ENCODE measurements at places on chromosomes 5 and 9.

- DNase-seq: no peak
These were observed 48.0 kb downstream of the SARDH start for GRCh38 chr9:133690081-133690561.

- DNase-seq: no peak
These were observed 2.3 kb downstream of the RALGPS1 start for GRCh38 chr9:126916909-126917308.

GRCh38 chr5:122031836-122032235 lies 46.2 kb downstream of the LOX start:
- no peak for DNase-seq

- DNase-seq: no peak
These were observed 27.1 kb downstream of the ZDHHC11B start for GRCh38 chr5:757346-757930.

DNA sequence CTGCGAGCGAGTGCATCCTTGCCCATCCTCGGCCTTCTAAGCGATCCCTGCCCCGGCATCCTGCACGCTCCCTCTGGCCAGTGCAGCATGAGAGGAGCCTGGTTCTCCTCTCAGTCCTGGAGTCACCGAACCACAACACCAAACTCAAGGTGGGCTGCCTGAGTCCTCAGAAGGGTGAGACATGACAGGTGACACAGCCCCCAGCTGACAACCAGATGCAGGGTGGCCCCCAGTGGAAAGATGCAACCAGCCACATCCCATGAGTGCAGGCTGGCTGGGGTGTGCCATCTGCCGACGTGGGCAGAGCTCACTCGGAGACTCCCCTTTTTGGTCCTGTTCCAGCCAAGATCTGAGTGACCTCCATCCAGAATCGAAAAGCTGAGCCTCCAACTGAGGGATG lies 58.4 kb downstream of the COL23A1 start:
- no peak for DNase-seq

- DNase-seq: no peak
These were observed 588.2 kb upstream of the FTMT start for GRCh38 chr5:121263456-121263855.

- DNase-seq: no peak
These were observed 39.4 kb downstream of the RUSC2 start for GRCh38 chr9:35529161-35529823.

DNA sequence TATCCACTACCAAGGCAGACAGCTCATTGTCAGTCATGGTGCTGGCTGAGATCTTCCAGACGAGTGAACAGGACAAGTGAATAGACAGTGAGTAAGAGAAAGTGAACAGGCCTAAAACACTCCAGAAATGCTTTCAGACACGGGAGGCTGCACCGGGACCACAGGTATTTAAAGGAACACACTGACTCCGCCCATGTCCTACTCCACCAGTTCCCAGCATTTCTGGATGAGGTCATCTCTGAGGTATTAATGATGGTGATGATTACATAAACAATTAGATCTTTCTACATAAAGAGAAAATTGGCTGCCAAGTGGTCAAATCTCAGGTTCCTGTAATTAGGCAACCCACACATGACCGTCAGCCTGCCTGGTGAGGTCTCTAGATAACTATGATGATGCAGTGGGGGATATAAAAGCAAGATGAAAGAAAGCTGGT lies at the start of gene ACTBL2:
Gene ACTBL2 (minus strand): TSS at position 141 of the 436 bp plus-strand sequence. CDS start 104 bp downstream, at position 37.
- DNase-seq: no peak

DNA sequence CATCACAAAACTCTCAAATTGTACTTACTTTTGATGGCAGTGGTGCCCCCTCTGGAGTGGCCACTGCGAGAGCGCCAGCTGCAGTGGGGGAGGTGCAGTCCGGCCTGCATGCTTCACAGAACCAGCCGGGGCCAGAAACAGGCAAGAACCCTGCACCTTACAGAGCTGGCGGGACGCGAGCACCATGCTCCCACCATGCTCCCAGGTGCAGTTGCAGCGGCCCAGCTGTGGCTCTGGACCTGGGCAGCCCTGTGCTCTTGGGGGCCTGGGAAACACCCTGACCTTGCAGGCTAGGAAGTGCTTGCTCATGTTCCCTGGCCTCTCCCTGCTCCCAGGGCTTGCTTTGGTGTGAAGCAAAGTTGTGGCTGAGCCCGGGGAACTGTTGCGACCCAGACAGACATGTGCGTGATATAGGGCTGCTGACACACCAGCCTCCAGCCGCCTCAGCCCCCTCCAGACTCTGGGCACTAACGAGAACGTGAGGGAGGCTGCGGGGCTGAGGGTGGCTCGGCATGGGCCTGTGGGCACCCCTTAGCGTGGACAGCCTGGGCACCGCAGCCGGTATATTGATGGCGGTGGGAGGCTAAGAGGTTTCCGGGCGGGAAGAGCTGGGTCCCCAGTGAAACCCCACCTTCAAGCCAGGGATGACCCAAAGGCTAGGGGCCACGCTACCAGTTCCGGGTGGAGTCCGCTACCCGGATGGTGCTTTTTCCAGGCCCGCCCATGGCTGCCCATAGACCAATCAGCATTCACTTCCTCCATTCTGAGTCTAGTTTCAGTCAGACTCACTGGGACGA lies 1809.9 kb upstream of the ACO1 start:
- no peak for DNase-seq

DNA sequence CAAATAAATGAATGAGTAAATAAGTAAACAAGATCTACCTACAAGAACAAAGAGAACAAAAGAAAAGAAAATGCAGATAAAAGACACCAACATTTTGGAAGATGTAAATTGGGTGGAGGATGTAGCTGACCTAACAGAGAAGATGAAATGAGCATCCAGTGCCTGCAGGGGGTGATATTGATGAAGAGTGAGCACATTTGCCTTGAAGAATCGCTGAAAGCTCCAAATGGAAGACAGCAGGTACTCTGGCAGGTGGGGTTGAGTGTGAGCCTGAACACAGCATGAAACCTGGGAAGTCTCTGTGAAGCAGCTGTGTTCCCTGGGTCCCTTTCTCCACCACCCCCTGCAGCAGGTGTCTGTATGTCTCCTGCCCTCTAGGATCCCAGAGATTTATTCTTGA lies 125.6 kb downstream of the NXNL2 start:
- no peak for DNase-seq

DNA sequence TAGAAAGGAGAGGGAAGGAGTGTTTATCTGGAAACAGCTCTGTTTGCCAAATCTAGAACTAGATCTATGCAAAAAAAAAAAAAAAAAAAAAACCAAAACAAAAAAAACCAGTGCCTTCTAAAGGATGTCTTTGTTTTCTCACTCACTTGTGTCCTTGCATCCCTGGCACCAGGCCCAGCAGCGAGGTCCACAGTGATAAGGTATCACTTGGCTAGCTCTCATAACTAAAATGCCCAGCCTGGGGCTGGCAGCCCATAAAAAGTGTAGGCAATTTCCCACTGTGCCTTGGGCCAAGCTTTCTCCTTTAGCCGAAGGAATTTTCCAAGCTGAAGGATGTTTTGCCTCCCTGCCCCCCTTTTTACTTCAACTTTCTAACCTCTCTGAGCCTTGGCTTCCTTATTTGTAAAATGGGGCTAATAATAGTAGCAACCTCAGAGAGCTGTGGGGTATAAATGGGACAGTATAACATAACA lies 20.8 kb downstream of the RGS3 start:
- no peak for DNase-seq

DNA sequence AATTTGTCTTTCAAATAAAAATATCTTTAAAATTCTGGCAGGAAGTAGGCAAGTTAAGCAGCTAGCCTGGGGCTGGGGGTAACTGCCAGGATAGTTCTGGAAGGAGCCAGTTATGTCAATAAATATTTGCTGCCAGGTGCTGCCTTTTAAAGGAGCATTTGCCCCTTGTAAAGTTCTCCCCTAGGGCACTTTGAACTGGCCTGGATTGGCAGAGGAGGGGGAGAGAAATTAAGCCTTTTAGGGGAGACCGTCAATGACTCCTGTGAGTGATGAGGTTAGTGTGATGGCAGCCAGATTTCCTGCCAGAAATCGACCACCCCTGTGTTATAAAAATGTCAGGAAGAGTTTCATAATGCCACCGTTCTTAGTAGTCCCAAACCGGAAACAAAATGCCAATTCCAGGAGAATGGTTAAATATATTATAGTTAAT lies 89.8 kb upstream of the ELL2 start:
- no peak for DNase-seq

DNA sequence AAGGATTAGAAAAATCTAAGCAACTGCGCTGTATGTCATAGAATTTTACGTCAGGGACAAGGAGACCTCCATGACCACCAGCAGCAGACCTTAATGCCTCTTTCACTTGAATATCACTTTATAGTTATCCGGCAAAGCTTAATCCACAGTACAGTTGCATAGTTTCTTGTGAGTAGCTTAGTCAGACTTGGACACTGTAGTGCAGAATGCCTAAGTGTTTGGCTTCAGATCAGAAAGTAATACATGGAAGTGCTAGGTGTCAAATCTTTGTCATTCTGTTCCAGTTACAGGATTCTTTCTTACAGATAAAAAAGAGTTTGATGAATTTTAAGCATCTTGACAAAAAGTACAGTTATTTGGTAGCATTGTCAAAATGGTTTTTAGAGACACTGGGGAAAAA lies 239.9 kb upstream of the PAPPA start:
- no peak for DNase-seq

- no peak for DNase-seq
These were observed 51.2 kb downstream of the SIL1 start for GRCh38 chr5:139146809-139147482.

- DNase-seq: no peak
These were observed 18.5 kb downstream of the ATOX1 start for GRCh38 chr5:151739939-151740335.

GRCh38 chr5:73728493-73729273 lies 102.7 kb downstream of the ARHGEF28 start:
- DNase-seq: no peak

- DNase-seq: no peak
These were observed 237.3 kb upstream of the TUT7 start for GRCh38 chr9:86591472-86591871.

GRCh38 chr5:39587675-39588074 lies 162.9 kb upstream of the DAB2 start:
- DNase-seq: no peak

GRCh38 chr5:58094031-58094430 lies 365.9 kb downstream of the PLK2 start:
- no peak for DNase-seq

GRCh38 chr5:96817506-96817905 lies 9.8 kb upstream of the ERAP1 start:
- no peak for DNase-seq

DNA sequence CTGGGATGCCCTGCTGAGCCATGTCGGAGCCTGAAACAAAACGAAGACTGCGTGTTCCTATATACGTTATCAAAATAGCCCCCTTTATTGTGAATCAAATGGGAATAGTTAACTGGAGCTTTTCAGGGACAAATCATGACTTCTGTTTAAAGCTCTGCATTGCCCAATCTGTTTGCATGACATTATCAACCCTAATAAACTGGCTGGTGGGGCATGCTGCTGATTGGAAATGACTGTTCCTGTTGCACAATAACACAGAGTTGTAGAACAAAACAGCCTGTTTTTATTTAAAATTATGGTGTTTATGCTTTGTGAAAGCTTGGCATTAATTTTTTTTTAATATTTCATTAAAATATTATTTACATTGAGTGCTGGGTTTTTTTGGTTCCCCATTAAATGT lies 215.5 kb downstream of the TMEM167A start:
- no peak for DNase-seq

- no peak for DNase-seq
These were observed 152.9 kb upstream of the APC start for GRCh38 chr5:112584781-112585180.

DNA sequence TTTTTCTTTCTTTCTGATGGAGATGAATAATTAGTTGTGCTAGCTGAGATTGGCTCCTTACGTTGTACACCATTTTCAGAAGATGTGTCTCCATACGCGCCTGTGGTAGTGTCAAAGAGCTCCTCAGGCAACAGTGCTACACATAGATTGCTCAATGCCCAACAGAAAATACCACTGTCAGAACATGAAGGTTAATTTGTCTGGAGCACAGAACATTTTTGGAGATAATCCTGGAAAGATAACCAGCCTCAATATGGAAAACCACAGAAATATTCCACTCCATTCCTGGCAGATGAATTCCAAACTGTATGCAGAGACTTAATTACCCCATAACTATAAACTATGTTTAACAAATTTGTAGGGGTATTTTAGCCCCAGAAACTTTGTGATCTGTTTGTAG lies 233.6 kb downstream of the MARCHF11 start:
- DNase-seq: no peak

DNA sequence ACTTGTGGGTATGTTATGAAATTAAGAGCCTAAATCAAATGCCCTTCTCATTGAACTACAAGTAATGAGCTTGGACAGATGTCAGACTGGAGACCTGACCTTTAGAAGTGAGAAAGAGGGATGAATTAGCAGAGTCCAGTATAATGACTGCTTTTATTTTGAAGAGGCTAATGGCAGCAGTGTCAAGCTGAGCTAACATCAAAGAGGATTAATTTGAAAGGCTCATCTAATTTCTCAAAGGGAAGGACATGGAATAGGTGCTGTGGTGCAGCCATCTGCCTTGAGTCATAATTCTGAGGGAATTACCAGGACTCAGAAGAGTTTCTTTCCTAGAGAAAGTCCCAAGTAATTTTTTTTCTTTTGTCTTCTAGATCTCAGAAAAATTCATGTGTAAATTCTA lies 57.6 kb downstream of the FAM81B start:
- DNase-seq: no peak

GRCh38 chr9:8331507-8332330 lies 532.1 kb upstream of the DMAC1 start:
- no peak for DNase-seq

- no peak for DNase-seq
These were observed 12.8 kb upstream of the RPS23 start for GRCh38 chr5:82290908-82291307.

- DNase-seq: no peak
These were observed 237.6 kb upstream of the IRX4 start for GRCh38 chr5:2120361-2120760.

DNA sequence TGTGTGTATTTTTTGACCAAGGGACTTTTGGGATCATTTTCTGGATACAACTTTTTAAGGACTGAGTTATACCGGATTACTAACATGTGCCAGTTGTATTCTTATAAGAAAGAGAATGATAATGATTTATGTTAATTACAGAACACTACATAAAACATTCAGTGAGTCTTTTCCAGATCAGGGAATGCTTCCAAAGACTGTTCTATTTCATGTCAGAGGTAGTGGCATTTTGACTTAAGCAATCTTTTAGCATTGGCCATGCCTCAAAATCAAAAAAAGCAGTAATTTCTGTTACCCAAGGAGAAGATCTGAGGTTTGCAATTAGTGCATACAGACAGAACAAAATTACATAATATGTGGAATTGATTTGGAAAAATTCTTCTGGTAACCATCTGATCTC lies 413.0 kb upstream of the CDH9 start:
- no peak for DNase-seq

- DNase-seq: no peak
These were observed 21.7 kb downstream of the CLPTM1L start for GRCh38 chr5:1322955-1323802.

GRCh38 chr5:80193401-80193800 lies 62.4 kb downstream of the SERINC5 start:
- DNase-seq: no peak

GRCh38 chr5:141559461-141559860 lies 59.3 kb downstream of the DIAPH1 start:
- no peak for DNase-seq

Measured in activated CD8-positive, alpha-beta memory T cell treated with anti-CD3 and anti-CD28 coated beads for 48 hours (primary cell).